ENCODE measurements at places on chromosomes 3 and 15. TPM values are rescaled to one million over a fixed set of nuclear protein-coding genes. Genes with fewer than 3 reads are reported as not detected.

Gene ANKUB1
- total RNA-seq, result not detected

Gene CCDC39
- not detected for total RNA-seq

Gene B4GALT4
- 16.3 TPM for total RNA-seq

Gene NCK1
- 42.2 TPM for total RNA-seq

Gene CPN2
- not detected for total RNA-seq

Gene CPB1
- total RNA-seq, result not detected

Gene CCDC174
- total RNA-seq, result 28.8 TPM

Gene ATP8B4
- total RNA-seq, result 30.3 TPM

Gene COMMD2
- total RNA-seq, result 32.8 TPM

Gene NR2E3
- not detected for total RNA-seq

Gene TM4SF1
- not detected for total RNA-seq

Gene ITPR1
- total RNA-seq, result 76.2 TPM

Gene ZSCAN29
- total RNA-seq, result 36.1 TPM

Gene CCDC54
- not detected for total RNA-seq

Gene ABI3BP
- total RNA-seq, result not detected

Gene ZCWPW2
- total RNA-seq, result 0.25 TPM

Gene CYP1A2
- total RNA-seq, result not detected

Gene CELF6
- total RNA-seq, result 1.7 TPM

Gene ST3GAL6
- 0.69 TPM for total RNA-seq

Gene CHRNA3
- total RNA-seq, result not detected

Gene PLOD2
- total RNA-seq, result 0.42 TPM

Gene ARHGEF26
- not detected for total RNA-seq

Gene NEK4
- 22.4 TPM for total RNA-seq

Gene FETUB
- total RNA-seq, result not detected

Gene CADPS
- total RNA-seq, result not detected

Gene CCR8
- 1.2 TPM for total RNA-seq

Gene TCAIM
- 19.4 TPM for total RNA-seq

Gene GPR27
- total RNA-seq, result 0.28 TPM

Gene IQCH
- 1.2 TPM for total RNA-seq

Gene CRABP1
- not detected for total RNA-seq

Gene ALDH1L1
- total RNA-seq, result not detected

Gene MYZAP
- not detected for total RNA-seq

Gene TFG
- 48.4 TPM for total RNA-seq

Gene REC114
- total RNA-seq, result not detected

Gene OR5K2
- not detected for total RNA-seq

Gene GOLGA6L9
- 4.6 TPM for total RNA-seq

Gene TTC14
- 112 TPM for total RNA-seq

Gene CHD2
- total RNA-seq, result 236 TPM

Gene P3H2
- not detected for total RNA-seq

Gene ROPN1
- total RNA-seq, result not detected

Gene ADCY5
- not detected for total RNA-seq

Gene FRMD4B
- 8.9 TPM for total RNA-seq

Gene LRRFIP2
- total RNA-seq, result 29.0 TPM

Gene BLM
- total RNA-seq, result 41.0 TPM

Gene GOLGA8Q
- 13.1 TPM for total RNA-seq
